ENCODE measurements at places on chromosomes 3 and 15. TPM values are rescaled to one million over a fixed set of nuclear protein-coding genes. Genes with fewer than 3 reads are reported as not detected.
A peak's percentile ranks its signal among the peaks of the same experiment; 100 is the strongest.

The CCR3 gene
- 0.37 TPM for total RNA-seq

The PYGO1 gene
- total RNA-seq: 4.7 TPM

The GRM7 gene
- total RNA-seq: 0.12 TPM

The NR2E3 gene
- total RNA-seq: not detected

DNA sequence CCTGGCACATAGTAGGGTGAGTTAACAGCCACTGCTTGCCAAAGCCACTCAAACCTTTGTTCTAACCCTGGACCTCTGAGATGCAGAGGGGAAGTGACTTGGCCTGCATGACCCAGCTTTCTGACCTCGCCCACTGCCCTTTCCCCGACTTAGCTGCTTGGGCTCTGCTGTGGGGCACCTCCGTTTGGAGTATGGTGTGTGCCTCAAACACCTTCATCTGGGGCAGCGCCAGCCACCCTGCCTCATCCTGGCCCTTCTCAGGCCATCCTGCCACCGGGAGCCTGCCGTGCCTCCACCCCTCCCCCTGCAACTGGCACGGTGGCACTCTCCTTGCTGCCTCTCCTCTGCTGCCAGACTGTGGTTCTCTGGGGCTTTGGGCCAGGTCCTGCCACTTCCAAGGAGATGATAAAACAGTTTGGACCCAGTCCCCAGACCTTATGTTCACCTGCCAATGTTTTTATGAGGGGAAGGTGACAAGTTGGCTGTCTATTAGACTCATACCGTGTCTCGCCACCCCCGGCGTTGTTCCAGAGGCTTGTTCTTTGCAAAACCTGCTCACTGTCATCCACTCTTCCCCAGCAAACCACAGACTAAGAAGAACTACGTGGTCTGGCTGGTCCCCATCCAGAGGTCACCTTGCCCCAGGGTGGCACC lies 32.2 kb downstream of the SLC6A6 start:
- no peak for DNase-seq

GRCh38 chr15:78139578-78139977 lies 8.3 kb upstream of the CIB2 start:
- no peak for DNase-seq

DNA sequence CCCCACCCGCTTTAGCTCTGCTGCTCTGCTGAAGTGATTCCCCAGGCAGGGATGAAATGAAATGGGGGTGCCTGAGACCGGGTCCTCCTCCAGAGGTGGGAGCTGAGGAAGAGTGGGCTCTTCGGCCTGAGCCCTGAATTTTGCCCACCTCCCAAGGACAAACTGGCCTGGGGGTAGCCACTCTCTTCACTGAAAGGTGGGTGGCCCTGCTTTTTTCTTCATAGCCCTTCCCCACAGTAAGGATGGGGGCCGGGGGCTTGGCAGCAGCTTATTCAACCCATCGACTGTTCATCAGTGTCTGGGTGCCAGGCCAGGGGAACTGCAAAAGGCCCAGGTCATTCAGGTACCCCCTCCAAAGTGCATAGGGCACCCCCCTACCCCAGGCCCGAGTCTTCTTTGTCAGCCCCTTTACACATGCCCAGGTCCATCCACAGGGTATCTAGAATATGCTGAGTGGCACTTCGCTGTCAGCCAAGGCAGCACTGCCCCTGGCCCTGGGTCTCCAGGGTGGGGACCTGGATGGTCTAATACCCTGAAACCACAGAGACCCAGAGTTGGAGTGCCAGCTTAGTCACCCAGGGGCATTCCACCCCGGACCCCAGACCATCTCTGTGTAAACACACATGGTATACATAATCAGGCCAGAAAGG lies 7.9 kb downstream of the SCN5A start:
- no peak for DNase-seq

GRCh38 chr15:56817321-56818080 lies 84.2 kb upstream of the ZNF280D start:
- DNase-seq: no peak

GRCh38 chr3:112693186-112693585 lies 52.2 kb upstream of the CCDC80 start:
- DNase-seq: no peak

DNA sequence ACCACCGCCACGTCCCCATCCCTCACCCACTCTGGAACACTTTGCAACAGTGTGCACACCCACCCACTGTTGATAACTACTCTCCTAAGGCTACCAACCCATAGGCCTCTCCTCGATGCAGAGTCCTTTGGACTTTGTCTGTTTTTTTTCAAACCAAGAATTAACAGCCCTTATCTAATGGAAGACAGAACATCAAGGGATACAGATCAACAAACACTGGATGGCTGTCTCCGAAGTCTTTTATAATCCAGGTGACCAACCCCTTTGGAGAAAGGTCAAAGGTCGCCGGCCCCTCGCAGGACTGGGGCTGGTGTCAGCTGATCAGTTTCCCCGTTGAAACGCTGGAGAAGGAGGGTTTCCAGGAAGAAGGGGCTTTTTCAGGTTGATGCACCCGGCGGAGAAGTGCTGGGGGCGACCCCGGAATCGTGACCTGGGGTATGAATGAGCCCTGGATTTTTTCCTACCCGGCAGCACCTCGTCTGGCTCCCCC lies 532 bp downstream of the B4GALT4 start:
- DNase-seq: no peak

GRCh38 chr3:127680798-127681221 lies 8.1 kb downstream of the ABTB1 start:
- DNase-seq: peak; percentile 9

DNA sequence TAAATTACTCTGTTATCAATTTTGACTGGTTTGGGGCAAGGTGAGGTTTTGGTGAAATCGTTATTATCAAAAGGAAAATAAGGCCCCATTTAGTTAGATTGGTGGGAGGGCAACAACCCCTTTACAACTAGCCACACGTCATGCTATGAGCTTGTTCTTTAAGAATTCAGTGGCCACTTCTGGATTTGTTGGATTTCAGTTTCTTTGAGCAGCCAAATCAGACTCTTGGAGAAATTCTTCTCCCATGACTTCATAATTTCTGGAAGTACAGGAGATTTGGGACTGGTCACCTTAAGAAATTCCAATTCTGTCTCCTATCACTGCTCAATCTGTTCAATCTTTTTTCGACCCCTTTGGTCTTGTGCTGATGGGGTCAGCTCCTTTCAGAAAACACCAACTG lies 14.8 kb upstream of the WNT5A start:
- DNase-seq: no peak

Data from omental fat pad (tissue), 4 donors.